ENCODE measurements at places on chromosomes 11 and 22.
A peak's percentile ranks its signal among the peaks of the same experiment; 100 is the strongest.

DNA sequence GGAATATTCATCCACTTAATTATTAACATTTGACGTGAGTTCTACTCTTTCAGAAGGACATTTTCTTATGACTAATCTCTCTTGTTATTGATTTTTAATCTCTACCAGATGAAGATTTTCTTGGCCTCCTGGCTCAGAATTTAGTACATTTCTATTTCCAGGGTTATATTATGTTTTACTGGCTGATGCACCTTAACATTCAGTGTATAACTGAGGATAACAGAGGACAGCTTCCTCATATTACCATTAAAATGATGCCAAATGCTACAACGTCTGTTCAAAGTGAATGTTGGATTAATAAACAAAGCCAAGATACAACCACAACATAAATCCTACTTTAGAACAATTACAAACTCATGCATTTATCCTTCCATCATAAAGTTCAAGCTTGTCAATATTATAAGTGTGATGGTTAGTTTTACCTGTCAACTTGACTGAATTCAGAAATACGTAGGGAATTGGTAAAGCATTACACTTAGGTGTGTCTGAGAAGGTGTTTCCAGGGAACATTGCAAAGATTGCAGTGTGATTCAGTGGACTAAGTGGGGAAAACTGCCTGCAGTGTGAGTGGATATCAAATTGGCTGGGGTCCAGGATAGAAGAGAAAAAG is 485.2 kb downstream of the LRRC4C start:
- DNase-seq = no peak

- no peak for DNase-seq
Measured at GRCh38 chr11:57097149-57097548, 84.6 kb upstream of the LRRC55 start.

DNA sequence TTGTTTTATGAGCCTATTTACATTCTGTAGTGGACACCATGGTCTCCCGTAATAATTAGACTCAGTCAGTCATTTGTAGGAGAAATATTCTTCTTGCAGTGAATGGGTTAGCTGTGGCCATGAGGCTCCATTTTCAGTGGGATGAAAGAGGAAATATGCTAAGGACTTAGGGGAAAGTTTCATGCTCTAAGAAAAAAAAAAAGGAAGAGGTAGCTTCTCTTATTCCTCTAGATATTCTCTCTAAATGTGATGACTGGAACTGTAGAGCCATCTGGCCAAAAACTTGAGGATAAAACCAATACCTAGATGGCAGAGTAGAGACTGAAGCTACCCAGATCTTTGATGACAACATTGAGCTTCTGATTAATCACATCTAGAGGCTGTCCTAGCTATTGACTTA is 75.8 kb upstream of the SESN3 start:
- no peak for DNase-seq

DNA sequence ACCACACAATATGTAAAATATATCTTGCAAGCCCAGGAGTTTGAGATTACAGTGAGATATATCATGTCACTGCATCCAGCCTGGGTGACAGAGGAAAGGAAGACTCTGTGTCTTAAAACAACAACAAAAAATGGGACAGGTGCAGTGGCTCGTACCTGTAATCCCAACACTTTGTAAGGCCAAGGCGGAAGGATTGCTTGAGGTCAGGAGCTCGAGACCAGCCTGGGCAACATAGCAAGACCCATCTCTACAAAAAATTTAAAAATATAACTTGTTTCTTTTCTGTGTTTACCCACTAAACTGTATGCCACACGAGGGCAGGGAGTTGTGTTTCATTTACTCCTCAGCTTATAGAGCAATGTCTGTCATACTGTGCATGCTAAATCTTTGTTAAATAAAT is 3.1 kb downstream of the ZNF280A start:
- no peak for DNase-seq

DNA sequence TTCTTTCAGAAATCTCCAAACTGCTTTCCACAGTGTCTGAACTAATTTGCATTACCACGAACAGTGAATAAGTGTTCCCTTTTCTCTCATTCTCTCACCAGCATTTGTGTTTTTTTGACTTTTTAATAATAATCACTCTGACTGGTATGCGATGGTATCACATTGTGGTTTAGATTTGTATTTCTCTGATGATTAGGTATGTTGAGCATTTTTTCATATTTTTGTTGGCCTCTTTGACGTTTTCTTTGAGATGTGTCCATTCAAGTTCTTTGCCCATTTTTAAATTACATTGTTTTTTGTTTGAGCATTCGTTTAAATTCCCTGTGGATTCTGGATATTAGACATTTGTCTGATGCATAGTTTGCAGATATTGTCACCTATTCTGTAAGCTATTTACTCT is 1639.6 kb upstream of the TENM4 start:
- DNase-seq = no peak

DNA sequence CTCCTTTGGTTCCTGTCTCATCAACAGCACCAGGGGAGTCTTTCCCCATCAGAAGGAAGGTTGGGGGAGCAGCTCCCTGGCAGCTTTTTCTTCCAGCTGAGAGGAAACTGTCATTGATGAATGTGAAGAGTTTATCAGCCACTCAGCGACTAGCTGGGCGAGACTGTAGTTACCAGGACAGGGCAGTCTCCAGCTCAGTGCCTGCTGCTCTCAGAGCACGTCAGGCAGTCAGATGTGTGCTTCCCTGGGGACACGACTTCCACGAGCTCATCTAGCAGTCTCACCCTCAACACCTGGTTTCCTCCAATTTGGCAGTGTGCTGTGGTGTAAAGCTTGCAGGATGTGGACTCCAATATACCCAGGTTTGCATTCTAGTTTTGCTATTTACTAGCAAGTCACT is 12.5 kb upstream of the C1QTNF4 start:
- no peak for DNase-seq

GRCh38 chr22:48340191-48340590 is 1487.5 kb downstream of the BRD1 start:
- DNase-seq = no peak

DNA sequence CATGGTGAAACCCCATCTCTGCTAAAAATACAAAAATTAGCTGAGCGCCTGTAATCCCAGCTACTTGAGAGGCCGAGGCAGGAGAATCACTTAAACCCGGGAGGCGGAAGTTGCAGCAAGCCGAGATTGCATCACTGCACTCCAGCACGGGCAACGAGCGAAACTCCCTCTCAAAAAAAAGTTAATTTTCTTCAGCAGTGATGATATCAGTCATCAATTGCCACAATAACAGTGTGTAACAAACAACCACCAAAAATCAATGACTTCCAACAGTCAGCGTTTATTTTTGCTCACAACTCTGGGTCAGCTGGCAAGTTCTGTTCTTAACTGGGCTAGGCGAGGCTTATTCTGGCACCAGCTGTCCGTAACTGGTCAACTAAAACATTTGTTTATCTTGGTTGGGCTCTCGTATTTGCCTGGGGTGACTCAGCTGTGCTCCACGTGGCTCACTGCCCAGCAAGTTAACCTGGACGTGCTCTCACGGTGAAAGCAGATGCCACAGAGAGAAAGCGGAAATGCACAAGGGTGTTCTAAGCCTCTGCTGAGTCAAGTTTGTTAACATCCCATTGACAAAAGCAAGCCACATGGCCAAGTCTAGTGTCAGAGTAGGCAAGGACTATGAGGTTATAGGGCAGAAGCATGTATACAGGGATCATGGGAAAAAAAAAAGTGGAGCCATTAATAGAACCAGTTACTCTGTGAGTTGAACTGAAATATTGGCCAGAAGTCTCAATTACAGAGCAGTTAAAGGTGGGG is 52.1 kb downstream of the LHFPL7 start:
- DNase-seq = peak; percentile 89

- DNase-seq = no peak
Measured at GRCh38 chr11:36230779-36231699, 58.2 kb downstream of the COMMD9 start.

DNA sequence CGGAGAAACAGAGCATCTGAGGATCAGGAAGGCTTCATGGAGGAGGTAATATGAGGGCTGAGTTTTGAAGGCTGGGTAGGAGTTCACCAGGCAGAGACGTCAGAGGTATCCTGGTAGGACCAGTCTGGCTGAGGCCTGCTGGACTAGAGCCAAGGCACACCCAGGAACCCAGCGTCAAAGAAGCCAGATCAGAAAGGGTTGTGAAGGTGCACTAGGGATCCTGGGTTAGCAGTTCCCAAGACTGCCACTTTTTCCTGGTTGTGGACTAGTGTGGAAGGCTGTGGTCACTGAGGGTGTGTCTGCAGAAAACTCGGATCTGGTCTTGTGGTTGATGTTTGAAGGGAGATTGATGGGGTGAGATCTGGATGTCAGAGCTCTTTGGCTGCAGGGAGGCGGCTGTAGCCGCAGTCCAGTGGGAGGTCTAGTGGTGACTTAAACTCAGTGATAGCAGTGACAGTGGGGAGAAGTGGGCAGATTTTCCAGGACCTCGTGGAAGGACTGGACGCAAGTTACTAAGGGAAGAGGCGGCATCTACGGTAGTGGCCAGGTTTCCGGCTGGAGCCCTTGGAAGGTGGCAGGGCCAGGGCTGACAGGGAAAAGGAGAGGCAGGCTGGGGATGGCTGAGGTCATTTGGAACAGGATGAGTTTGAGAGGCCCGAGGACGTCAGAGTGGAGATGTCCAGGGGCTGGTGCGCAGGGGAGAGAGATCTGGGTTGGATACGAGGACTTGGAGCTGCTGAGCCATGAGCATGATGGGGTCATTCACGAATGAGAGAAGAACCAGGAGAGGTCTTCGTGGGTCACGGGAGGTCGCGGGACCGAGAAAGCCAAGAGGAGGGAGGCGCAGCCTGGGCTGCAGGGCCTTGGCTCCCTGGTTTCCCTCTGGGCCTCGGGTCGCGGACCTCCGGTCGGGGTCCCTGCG is 10.9 kb downstream of the RELA start:
- DNase-seq = no peak

Data from COR-L47 (cell line).